Right renal pelvis (tissue), 4 donors: ENCODE measurements at places on chromosomes 1 and 21.

- DNase-seq = no peak
Observed at GRCh38 chr21:45254460-45254930, 33.2 kb downstream of the POFUT2 start.

DNA sequence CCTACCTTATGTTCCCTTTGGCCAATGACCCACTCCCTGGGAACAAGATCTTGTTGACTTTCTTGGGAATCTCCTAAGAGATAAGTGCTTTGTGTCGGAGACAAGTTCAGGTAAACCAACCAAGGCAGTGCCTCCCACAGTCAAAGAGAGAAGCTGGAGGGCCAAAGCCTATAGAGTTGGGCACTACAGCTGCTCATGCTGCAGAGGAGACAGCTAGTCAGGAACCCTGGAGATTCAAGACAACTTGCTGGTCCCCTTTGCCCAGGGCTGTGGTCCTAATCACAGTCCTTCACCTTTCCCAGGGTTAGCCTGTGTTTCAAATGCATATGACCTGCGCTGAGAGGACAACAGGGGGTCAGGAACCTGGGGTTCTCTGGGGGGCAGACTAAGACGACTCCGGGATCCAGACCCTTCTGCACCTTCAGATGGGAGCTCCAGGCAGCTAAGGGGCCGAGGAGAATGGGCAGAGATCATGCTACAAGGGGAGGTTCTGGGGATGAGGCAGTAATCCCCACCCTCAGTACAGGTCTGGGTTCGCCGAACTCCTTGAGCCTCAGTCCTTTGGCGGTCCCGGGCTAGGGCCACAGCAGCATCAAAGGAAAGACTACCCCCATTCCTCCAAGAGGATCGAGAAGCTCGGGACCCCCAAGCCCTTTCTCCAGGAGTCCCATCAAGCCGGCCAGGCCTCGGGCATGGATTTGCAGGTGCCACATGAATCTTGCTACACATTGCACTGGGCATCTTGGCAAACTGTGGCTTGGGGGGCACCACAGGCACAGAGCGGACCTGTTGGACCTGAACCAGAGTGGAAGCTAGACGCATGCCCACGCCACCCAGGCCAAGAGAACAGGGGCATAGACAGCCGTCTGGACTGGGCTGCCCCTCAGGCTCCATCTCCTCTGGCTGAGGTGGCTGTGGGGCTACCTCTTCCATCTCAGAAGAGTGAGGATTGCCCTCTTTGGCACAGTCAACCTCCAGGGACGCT, 2.0 kb upstream of the USF1 start:
- no peak for DNase-seq

DNA sequence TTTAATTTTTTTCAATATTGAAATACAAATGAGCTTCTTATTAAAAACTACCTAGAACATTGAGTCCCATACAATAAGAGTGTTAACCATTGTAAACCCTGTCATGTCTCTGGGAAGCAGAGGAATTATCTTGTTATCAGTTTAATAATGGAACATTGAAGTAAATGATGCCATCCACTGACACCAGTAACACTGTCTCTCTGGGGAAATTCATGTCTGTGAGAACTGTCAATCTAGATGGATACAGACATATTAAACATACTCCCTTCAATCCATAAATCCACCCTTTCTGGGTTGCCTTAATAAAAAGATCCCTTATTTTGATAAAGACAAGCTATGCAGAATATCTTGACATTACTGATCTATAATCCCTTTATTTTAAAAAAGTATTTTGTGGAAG, 503.2 kb downstream of the DPYD start:
- DNase-seq = no peak

DNA sequence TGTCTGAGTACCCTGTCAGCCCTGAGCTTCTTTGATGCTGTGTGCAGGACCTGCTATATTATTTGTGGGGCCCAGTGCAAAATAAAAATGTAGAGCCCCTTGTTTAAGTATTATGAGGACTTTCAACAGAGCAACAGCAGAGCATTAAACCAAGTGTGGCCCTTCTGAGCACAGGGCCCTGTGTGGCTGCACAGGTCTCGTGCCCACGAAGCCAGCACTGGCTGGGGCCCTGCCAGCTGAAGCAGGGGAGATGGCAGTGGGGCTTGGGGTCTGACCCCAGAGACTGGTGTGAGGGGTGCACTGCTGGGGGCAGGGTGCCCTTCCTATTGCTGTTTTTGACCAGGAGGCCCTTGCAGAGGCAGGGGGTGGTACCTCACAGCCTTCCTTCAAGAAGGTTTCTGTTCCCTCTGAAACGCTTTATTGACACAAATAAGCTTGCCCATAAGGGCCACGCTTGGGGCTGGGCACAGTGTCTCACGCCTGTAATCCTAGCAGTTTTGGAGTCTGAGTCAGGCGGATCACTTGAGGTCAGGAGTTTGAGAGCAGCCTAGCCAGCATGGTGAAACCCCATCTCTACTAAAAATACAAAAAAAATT, 2.2 kb upstream of the SEMA4A start:
- no peak for DNase-seq

DNA sequence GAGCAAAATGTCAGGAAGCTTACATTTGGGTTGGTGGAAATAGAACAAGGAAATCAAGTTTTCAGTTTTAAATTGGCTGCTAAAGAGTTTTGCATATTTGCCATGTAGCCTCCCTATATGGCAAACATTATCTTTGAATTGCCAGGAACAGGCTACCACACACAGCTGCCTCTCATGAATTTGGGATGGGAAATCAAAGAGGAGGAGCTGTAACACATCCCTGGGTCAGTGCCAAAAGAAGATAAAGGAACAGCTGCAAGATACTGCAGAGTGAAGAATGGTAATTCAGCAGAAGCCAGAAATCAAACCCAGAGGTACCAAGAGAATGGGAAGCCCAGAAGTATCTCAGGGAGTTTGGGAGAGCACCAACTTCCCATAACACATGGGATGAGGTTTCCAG, 18.6 kb upstream of the RASAL2 start:
- DNase-seq = no peak

DNA sequence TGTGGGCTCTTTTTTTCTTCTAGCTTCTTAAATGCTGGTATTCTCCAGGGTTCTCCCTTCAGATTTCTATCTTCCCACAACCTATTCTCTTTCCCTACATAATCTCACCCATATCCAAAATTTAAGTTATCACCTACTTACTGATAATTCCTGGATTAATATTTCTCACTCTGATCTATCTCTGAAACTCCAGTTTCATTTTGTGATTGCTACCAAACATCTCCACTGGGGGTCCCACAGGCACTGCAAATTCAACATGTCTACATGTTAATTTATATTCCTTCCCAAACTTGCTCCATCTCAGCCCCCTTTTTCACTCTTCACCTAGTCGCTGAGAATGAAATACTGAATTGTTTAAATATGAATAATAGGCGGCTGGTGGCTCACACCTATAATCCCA, 9.9 kb upstream of the C1orf141 start:
- DNase-seq = no peak

DNA sequence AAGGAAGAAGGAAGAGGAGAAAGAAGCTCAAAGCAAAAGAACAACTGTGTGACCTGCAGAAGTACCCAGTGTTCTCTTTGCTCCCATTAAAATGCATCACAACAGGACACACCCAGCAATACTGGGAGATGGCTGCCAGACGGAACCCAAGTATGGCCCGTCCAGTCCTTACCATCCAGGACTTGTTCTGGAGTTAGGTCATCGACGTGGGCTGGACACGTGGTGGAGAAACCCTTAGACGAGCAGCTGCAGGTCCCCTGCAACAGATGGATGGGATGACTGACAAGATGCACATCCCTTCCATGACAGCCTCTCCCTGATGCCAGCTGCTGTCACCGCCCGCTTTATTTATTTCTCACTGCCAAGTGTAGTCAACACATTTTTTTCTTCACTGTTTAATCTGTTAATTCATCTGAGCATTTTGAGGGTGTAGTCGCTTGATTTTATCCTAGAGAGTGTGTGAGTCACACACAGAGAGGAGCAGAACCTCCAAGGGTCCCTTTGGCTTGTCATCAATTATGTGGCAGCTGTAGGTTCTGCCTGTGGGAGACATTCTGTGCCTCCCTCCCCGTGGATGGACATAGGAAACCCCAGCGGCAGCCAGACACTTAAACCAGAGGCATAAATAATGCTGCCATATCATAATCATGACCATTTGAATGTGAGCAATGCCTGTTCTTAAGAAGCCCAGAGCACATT, 80.9 kb downstream of the ABCA4 start:
- no peak for DNase-seq

DNA sequence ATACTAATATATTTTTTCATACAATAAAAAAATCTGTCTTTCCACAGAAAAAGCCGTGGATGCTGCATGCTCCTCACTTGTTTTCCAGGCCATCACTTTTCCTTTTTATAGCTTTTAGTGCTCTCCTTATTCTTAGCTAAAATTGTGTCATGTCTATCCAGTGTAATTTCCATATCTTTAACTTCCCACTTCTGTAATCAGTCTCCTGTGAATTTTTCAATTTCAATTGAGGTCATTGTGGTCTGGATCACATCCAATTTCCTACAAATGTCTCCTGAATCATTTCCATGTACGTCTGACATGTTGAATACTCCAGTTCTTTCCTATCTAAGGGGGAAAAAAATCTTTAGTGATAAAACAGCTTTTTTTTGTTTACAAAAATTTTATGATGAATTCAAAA, 838.2 kb upstream of the B3GALT2 start:
- DNase-seq = no peak

GRCh38 chr1:95023399-95024043, 49.2 kb downstream of the ALG14 start:
- DNase-seq = no peak

GRCh38 chr1:17924578-17924977, 169.4 kb downstream of the ACTL8 start:
- DNase-seq = no peak

GRCh38 chr1:17053685-17054410, at the start of gene SDHB:
TSS of gene SDHB (minus strand) at chr1:17054032. CDS start at chr1:17054019, 13 bp downstream.
- DNase-seq = peak; percentile 96

DNA sequence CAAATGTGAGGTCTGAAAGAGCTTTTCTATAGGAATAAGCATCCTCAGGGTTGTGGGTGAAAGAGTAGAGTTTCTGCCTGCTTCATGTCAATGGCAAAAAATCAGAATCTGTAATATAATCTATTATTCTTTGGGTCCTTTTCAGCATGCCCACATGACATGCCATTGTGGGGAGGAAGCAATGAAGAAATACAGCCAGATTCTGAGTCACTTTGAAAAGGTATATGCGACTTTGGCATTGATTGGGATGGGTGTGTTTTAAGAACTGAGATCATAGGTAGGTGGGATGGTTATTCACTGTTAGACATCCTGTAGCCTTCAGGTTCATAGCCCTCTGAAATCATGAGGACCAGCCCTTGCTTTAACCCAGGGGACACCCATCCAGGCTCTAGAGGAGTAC, 1.8 kb downstream of the IL20 start:
- no peak for DNase-seq

- no peak for DNase-seq
Observed at GRCh38 chr1:151970626-151971025, 23.0 kb downstream of the S100A10 start.

GRCh38 chr1:5599541-5599940, 392.7 kb downstream of the NPHP4 start:
- DNase-seq = no peak

DNA sequence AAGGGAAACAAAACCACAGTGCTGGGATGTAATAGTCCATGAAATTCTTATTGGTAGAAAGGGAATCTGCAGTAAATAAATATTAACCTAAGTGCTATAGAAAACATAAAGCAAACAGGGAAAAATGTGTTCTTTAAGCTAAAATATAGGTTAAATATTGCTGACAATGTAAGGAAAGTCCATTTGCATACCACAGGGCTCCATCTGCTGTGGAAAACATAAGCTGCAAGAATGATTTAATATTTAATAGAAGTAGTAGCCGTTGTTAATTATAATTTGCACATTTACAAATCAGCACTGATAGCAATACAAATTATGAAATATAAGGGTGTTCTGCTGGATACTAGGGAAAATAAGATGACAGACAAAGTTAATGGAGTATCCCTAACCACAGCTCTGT, 444.9 kb upstream of the PKN2 start:
- no peak for DNase-seq

DNA sequence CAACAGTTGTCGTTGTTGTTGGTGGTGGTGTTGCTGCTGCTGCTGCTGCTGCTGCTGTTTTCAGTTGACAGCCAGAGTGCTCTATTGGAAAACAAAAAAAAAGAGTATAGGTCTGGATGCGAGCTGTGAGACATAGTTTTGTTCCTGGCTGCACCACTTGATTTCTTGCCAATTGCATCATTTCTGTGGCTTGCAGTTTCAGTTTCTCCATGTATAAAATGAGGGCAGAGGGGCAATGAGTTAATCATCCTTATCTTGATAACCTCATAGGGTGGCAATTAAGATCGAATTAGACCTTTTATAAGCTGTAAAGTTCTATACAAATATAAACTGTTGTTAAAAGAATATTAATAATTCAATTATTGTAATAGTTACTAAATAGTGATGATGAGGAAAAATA, 156.7 kb downstream of the DMRTA2 start:
- DNase-seq = no peak

DNA sequence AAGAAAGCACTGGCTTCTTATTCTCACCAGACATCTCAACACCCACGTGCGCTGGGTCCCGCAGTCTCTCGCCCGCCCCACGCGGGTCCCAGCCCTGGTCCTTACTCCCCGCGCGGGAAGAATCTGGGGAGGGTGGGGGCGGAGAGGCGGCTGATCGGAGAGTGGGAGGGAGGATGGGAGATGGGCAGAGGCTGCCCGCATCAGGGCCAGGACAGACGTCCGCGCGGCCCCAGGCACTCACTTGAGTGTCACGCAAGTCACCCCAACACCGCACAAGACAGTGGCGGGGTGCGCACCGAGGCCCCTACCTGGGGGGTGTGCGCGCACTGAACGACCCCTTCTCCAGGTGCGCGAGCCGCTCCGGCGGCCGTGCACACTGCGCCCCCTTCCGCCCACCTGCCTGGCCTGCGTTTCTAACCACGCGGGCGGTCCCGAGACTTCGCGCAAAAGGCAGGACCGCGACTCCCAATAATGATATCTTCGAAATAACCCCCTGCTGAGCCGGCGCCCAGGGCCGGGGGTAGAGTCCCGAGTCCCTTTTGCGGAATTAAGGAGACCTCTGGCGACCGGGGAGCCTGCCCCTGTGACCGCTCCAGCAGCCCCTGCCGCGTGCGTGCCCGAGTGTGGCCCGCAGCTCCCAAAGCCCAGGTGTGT, 6.0 kb upstream of the SIM2 start:
- DNase-seq = no peak

GRCh38 chr1:228340686-228341449, 65.8 kb downstream of the TRIM11 start:
- no peak for DNase-seq

- DNase-seq = no peak
Observed at GRCh38 chr1:163367721-163368120, 46.0 kb downstream of the NUF2 start.

- no peak for DNase-seq
Observed at GRCh38 chr21:46562964-46563607, 41.8 kb downstream of the S100B start.

GRCh38 chr1:68136187-68136586, 85.8 kb upstream of the DIRAS3 start:
- no peak for DNase-seq

DNA sequence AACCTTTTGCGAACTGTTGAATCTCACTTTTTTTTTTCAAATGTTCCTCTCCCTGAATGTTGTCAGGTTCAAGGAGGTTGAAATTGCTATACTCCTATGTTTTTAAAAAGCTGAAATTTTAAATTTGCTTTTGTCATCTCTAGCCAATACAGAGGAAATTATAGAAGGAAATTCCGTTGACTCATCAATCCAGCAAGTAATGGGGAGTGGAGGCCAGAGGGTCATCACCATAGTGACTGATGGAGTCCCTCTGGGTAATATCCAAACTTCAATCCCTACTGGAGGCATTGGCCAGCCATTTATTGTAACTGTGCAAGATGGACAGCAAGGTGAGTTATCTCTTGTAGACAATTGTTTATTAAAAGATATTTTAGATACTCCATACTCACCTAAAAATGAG, 36.3 kb downstream of the GABPB2 start:
- no peak for DNase-seq
